ENCODE measurements at places on chromosomes 4 and X.

DNA sequence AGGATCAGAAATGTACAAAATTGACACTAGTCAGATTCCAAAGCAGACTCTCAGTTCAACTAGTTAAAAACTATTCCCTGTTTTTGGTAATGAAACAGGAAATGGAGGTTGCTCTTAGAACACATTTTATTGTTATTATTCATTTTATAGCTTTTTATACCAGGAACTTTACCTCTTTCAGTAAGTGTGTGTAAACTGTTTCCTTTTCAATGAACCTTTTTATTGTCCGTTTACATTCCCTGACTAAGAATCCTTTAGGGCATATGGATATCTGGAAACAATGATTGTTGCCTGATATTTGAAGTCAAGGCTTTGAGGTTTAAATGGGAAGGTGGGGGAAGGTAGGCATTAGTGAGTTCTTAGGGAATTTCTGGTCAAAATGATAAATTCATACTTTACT is 1511.4 kb downstream of the ADGRL3 start:
- no peak for DNase-seq

DNA sequence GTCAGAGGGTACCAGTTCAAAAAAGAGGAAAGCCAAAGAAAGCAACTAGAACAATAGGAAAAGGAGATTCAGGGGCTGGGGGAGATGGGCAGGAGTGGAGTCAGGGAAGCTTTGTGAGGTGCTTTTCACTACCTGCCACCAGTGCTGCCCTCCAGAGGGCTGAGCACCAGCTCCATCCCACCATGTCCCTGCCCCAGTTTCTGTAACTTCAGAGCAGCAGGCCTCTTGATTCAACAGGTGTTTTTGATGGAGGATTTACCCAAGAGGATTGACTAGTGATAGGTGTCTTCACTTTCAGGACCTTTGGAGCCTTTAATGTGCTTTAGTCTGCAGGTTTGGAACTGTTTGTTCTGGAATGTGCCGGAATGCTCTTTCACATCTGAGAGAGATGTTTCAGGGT is 12.1 kb downstream of the KIT start:
- DNase-seq, result no peak

GRCh38 chr4:122826079-122826527 is 528 bp upstream of the FGF2 start:
- DNase-seq, result no peak

GRCh38 chrX:44042751-44043150 is 69.6 kb upstream of the NDP start:
- DNase-seq, result no peak

- no peak for DNase-seq
Measured at GRCh38 chrX:74408304-74408703, 13.0 kb upstream of the SLC16A2 start.

GRCh38 chr4:83546786-83547185 is 10.9 kb downstream of the GPAT3 start:
- no peak for DNase-seq

DNA sequence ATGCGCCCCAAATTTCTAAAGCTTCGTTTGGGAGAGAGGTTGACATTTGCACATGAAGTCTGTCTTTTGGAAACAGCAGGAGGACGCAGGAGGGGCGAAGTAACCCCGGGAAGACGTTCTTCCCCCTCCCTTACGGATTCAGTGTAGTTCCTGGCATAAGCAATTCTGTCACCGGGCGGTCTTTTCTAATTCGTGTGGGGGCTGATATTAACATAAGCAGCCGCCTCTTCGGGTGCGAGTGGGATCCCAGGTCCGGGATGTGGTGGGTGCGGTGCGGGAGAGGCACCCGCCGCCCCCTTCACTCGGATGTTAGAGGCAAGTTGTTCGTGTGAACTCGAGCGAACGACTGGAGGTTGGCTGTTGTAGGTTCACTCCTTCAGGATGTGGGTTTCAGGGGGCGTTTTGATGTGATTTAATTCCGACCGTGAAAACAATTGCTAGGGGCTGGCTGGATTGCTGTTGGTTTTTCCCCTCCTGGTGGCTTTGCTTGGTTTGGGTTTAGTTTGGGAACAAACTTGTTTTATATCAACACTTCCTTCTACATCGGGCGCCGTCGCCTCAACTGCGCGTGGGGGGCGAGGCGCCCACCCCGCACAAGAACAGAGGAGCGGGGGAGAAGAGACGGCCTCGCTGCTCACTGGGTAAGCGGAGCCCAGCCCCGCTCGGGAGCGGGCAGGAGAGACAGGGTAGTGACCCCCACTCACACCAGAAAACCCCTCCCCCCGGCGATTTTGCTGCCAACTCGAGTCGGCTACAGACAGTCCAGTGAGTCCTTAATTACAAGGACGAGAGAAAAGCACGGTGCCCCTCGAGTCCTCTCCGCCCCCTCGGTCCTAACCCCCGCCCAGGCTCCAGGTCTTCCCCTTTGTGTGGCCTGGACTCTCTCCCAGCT is 2.9 kb upstream of the LEF1 start:
- DNase-seq, result peak; percentile 18

DNA sequence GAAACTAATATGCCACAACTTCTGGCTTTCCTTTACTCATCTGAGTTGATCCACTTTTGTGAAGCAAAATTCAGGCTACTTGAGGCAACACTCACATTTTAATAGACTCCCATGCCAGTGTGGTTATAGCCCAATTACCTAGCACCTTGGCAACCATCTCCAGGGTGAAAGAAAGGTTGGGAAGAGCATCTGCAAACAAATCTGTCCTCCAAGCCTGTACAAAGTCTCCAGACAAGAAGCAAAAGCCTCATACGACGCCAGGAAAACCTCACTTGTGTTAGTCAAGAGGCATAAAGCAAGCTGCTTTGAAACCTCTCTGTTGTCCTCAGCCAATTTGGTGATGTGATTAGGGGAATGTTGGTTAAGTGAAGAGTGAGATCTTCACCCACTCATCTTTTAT is 246.6 kb downstream of the THOC2 start:
- DNase-seq, result no peak

DNA sequence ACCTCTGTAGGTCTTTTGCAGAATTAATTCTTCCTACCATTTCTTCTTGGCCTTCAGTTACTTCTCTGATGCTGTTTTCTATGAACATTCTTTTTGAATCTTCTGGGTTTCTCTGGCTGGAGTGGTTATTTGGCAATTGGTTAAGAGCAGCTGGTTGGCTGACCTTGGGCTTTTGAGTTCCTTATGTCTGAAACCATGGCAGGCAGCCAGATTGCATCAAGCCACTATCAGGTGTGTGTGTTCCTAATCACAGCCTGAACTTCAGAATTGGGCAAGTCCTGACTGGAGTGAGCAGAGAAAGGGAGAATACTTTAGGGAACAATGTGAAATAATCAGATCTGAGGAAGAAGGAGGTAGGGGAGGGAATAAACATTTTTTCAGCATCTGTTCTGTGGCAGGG is 90.2 kb downstream of the ARHGAP10 start:
- DNase-seq, result no peak

DNA sequence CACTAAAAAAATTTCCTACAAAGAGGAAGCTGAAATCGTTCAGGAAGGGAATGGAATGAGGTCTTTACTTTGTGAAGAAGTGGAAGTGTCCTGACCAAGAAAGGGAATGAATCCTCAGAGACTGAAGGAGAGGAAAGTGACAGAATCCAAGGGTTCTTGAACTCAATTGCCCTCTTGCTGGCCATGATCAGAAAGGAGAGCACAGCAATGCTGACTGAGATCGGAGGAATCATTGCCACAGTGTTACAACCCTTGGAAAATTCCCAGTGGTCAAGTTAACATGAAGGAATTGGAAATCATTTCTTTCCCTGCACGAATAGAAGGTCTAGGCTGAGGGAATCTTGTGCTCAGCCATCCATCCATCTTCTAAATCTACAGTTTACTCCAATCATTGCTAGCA is 190.0 kb upstream of the NEIL3 start:
- no peak for DNase-seq

- DNase-seq, result no peak
Measured at GRCh38 chr4:105060628-105061027, 86.0 kb upstream of the TET2 start.

DNA sequence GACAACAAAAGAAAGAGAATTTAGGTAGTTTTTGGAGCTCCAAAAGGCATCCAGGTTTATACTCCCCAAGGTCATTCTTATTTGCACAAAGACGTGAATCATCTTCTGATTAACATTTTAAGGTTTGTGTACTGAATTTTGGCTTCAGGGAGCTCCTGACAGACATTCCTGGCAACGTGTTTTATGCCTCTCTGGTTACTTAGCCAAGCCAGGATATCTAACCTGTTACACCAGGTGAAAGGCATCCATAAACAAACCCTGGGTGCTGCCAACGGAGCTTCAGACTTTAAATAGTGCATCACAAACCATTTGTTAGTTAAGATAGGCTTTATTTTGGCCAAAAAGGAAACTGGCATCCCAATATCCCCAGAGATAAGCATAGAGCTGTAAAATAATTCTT is 997.3 kb downstream of the ARAP2 start:
- DNase-seq, result no peak

- DNase-seq, result no peak
Measured at GRCh38 chr4:5842456-5842855, 50.4 kb downstream of the CRMP1 start.

GRCh38 chr4:151250706-151251105 is 26.3 kb upstream of the PRSS48 start:
- no peak for DNase-seq

DNA sequence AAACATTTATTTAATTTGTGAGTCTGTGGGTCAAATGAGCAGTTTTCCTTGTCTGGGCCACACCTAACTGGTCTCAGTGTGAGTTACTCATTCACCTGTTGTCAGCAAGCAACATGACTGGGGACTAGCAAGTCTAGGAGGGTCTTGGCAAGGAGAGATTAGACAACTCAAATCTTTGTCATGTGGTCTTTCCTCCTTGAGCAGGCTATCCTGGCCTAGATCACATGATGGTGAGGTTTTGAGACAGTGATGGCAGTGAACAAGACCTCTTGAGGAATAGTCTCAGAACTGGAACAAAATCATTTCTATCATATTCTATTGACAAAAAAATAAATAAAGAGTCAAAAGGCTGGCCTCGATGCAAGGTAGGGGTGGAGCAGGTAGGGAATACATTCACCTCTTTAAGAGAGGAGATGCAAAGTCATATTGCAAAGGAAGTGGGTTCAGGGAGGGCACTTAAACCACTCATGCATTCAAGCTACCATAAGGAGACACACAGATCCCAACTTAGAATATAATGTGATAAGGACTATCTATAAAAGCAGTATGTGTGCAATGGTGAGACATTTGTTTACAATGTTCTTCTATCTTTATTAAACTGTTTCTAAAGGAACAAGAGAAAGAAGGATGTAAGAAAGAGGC is 135.7 kb downstream of the ZNF330 start:
- no peak for DNase-seq

GRCh38 chr4:26410385-26411293 is 79.6 kb downstream of the CCKAR start:
- peak; percentile 24 for DNase-seq

DNA sequence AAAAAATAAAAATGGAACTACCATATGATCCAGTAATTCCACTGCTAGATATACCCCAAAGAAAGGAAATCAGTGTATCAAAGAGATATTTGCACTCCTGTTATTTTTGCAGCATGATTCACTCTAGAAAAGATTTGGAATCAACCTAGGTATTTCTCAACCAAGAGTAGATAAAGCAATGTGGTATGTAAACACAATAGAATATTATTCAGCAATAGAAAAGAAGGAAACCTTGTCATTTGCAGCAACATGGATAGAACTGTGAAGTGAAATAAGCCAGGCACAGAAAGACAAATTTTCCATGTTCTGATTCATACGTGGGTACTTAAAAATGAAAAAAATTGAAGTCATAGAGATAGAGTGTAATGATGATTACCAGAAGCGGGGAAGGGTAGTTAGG is 362.3 kb upstream of the EPHA5 start:
- DNase-seq, result no peak

DNA sequence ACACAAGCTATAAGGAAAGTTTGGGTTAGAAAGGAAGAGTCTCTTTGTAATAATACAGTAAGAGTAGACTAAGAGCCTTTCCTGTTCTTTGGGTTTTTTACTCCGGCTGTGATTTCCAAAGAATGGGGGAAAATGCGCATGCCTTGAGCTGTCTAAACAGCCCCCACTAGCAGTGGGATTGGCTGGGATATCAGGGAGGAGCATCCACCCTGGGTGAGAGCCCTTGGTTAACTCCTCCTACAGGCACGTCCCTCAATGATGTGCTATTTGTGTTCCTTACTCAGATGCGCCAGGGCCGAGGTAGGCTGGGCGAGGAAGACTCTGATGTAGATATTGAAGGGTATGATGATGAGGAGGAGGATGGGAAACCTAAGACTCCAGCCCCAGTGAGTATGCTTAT is 74.0 kb upstream of the OGT start:
- no peak for DNase-seq

- no peak for DNase-seq
Measured at GRCh38 chr4:147493307-147493706, 12.4 kb downstream of the EDNRA start.

GRCh38 chr4:108166441-108167315 is 2.1 kb downstream of the LEF1 start:
- peak; percentile 43 for DNase-seq

- DNase-seq, result no peak
Measured at GRCh38 chr4:123350191-123350544, 46.4 kb upstream of the SPRY1 start.

DNA sequence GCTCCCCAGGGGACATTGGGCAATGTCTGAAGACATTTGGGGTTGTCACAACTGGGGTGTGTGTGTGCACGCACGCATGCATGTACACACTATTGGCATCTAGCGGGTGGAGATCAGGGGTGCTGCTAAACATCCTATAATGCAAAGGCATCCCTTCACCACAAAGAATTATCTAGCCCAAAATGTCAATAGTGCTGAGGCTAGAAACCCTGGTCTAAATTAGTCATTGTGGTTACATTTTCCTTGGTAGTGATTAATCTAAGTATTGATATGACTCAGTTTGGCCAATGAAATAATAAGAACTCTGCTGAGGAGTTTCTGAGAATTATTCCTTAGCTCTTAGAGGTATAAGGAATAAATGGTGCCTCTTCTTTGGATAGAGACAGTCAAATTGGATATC is 200.2 kb downstream of the CLCN4 start:
- no peak for DNase-seq

DNA sequence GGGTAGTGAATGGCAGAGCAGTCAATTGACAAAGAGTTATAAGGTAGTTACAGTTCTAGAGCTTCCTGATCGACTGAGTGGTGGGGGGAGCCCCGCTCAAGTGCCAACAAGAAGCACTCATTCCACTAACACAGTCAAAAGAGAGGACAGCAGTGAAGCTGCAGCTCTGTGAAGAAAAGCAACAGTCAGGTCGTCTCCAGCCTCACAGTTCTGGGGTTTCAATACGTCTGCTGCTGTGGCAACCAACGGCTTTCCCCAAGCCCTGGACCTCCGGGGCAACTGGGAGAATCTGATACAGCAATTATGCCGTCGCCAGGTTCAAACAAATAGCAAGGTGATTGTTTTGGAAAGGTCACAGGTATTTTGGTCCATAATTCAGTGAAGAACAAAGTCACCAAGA is 30.8 kb downstream of the GPM6B start:
- no peak for DNase-seq

- DNase-seq, result no peak
Measured at GRCh38 chr4:4791299-4792111, 68.0 kb upstream of the MSX1 start.

DNA sequence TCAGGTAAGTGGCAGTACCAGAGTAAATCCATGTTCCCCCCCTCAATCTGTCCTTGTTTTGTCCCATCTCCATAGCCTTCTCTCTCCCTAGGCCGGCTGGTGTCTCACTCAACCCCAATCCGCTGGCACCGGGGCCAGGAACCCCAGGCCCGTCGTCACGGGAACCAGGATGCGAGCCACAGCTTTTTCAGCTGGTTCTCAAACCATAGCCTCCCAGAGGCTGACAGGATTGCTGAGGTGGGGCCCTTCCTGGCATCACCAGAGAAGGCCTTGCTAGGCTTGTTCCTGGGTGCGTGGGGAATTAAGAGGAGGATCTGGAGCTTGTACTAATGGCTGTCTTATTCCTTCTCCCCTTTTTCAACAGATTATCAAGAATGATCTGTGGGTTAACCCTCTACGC is 2.7 kb downstream of the TSPYL2 start:
- DNase-seq, result no peak

Data from WERI-Rb-1 (cell line).